Hepatocyte (in vitro differentiated cells): ENCODE measurements at places on chromosomes 6 and 20.

DNA sequence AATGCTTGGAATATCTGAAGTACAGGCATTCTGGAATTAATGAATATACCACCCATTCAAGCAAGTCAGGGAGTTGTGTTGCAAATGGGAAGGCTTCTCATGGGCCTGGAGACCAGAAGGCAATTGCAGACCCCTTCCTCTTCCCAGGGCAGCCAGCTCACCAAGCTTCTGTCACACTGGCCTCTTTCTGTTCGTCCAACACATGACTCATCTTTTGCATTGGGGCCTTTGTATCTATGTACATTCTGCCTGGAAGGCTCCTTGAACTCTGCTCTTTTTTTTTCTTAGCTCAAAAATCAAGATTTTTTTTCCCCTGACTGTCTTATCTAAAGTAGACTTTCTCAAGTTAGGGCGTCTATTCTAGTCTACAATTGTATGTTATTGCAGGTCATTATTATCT is 132.9 kb upstream of the MYLIP start:
- peak; percentile 40 for DNase-seq

GRCh38 chr6:165733489-165733791 is 70.4 kb upstream of the PDE10A start:
- no peak for DNase-seq

GRCh38 chr6:149419696-149420404 is 19.8 kb downstream of the SUMO4 start:
- no peak for DNase-seq

DNA sequence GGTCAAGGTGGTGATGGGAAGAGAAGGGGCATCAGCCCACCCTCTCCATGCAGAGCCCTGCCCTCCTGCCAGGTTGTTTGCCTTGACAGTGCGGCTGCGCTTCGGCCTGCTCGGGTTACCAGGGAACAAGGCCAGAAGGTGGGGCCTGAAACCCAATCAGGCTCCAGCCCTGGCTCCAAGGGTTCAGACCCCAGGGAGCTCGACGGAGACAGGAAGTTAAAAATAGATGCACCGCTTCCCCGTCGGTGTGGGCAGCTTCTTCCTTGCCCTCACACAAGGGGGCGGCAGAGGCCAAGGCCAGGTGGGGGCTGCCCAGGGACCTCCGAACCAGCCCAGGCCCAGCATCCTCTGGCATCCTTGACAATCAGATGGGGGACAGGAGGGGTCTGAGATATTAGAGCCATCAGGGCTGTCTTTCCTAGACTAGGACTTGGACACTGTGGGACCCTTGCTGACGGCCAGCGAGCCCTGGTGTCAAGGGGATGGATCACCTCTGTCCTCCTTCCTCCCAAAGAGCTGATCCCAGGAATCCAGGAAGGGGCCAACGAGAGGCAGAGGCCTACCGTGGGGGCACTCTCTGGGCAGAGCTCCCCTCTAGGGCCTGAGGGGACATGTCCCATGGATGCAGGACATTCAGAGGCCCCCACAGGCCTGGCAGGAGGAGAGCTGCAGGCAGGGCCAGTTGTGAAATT is 65.2 kb downstream of the RIPOR3 start:
- peak; percentile 68 for DNase-seq

GRCh38 chr6:153125032-153125431 is 6.0 kb downstream of the RGS17 start:
- no peak for DNase-seq

DNA sequence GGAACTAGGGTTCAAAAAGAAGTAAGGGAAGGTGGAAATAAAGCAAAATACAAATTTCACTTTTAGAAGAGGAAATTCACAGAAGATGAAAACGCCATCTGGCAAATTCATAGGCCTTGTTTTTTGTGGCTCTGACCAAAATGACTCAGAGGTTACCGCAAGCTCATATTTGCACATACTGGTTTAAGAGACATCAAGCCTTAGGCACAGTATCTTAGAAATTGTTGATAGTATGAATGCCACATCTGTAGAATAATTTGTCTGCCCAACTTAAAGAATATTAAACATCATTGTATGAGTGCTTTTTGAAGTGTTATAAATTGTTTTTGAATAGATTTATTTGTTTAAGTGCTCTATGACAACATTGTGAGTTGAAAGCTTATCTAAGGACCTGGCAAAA is 10.6 kb downstream of the TAAR1 start:
- no peak for DNase-seq

DNA sequence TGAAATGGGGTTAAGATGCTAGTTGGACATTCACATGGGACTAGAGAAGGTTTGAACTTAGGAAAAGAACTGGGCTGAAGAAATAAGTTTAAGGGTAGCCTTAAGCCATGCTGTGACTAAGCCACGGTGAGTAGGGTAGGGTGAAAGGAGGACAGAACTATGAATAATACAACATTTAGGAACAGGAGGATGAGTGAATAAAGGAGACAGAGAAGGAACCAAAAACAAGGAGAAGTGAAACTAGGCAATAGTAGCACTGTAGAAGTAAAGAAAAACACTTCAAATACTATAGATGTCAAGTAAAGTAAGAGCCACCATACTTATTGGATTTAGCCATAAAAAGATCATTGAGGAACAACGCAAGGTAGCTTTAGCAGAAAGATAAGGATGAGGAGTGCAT is 111.2 kb downstream of the KCNQ5 start:
- DNase-seq, result no peak

DNA sequence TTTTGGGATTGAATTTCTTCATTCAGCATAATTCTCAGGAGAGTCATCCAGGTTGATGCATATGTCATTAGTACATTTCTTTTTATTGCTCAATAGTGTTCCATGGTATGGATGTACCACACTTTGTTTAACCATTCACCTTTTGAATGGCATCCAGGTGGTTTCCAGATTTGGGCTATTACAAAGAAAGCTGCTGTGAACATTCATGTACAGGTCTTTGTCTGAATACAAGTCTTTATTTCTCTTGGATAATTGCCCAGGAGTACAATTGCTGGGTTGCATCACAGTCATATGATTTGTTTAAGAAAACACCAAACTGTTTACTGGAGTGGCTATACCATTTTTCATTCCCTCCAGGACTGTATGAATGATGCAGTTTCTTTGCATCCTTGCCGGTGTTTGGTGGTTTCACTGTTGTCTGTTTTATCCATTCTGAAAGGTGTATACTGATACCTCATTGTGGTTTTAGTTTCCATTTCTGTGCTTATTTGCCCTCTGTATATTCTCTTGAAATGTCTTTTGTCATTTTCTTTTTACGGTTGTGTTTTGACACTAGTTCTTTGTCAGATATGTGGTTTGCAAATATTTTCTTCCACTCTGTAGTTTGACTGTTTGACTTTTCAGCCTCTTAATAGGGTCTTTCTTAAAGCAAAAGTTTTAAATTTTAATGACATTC is 8.8 kb downstream of the CDKAL1 start:
- DNase-seq, result no peak

- DNase-seq, result no peak
Measured at GRCh38 chr6:36186199-36186598, 10.3 kb upstream of the BRPF3 start.

DNA sequence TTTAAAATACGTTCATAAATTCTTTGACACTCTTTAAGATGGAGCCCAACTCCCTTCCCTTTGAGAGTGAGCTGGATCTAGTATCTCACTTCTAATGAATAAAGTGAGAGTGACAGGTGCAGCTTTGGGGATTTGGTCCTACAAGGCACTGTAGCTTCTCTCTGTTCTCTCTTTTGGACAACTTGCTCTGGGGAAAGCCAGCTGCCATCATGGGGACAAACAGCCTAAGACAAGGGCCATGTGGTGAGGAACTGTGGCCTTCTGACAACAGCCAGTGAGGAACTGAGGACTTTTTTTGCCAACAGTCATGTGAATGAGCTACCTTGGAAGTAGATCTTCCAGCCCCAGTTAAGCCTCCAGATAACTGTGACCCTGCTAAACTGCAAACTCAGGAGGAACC is 272.8 kb upstream of the AGPAT4 start:
- DNase-seq, result no peak

- no peak for DNase-seq
Measured at GRCh38 chr6:163455552-163455951, 41.0 kb downstream of the QKI start.

- DNase-seq, result no peak
Measured at GRCh38 chr6:41791984-41792383, 4.5 kb downstream of the TOMM6 start.

DNA sequence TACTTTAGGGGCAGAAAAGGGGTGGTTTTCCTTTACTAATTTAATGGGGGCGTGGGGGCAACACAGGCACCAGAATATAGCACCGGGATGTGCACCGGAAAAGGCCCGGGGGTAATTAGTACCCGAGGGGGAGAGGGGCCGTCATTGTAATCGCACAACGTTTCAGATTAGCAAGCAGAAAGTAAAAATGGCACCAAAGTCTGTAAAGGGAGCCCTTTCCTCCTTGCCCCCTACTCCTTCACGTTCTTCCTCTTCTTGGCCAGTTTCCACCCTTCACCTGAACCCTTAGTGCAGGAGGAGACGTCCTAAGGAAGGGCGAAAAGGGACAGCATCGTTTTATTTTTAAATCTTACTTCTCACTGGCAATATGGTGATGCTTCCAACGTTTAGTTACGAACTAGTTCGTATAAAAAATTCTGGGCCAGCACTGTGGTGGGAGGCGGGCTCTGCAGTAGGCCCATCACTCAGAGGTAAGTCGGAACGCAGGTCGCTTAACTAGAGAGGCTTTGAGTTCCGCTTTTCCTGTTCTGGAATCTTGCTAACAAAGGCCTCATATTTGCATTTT is 742 bp upstream of the CEP85L start:
- no peak for DNase-seq

- no peak for DNase-seq
Measured at GRCh38 chr6:118288355-118289124, 259.6 kb upstream of the PLN start.

- no peak for DNase-seq
Measured at GRCh38 chr20:54344832-54345231, 130.6 kb upstream of the DOK5 start.

GRCh38 chr20:298776-299391 is 1.5 kb downstream of the ZCCHC3 start:
- no peak for DNase-seq

DNA sequence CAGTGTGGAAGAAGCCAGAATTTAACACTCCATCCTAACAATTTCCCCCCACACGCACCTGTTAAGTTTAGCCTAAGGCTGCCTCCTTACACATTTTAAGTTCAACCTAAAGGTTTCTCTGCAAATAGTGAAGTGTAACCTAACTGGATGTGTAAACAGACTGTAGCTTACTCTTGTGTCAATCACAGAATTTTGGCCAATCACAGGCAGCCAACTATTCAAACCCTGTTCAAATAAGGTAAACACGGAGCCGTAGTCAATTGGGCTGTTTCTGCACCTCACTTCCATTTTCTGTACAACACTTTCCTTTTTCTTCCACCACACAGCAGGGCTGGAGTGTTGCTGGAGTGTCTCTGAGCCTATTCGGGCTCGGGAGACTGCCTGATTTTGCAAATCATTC is 92.1 kb downstream of the ISM1 start:
- no peak for DNase-seq

- DNase-seq, result no peak
Measured at GRCh38 chr20:58515233-58516212, at the start of gene APCDD1L. Gene APCDD1L (minus strand): TSS chr20:58515399. CDS start chr20:58514707, 692 bp downstream.

DNA sequence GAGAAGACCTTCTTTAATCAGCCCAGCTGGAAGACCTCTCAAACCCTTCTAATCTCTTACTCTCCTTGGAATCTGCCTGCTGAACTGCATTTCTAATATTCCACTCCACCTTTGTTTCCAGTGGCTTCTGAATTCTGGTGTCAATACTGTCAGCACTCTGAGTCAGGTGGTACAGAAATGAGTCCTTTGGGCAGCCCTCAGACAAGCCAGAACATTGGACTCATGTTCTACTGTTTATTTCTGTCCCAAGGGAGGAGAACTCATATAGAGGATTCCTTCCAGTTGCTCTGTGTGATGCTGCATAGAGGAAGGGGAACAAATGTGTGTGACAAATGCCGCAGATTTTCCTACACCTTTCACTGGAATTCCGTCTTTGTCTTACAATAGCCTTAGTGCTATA is 114.8 kb downstream of the PHF3 start:
- no peak for DNase-seq

- DNase-seq, result peak; percentile 19
Measured at GRCh38 chr20:50690650-50691572, at the start of gene RIPOR3. Gene RIPOR3 (minus strand): TSS chr20:50691542. CDS start chr20:50691128, 414 bp downstream.

- no peak for DNase-seq
Measured at GRCh38 chr6:114288701-114289495, 53.9 kb downstream of the HS3ST5 start.

- no peak for DNase-seq
Measured at GRCh38 chr6:170459451-170459850, 93.7 kb downstream of the PSMB1 start.

- DNase-seq, result no peak
Measured at GRCh38 chr6:113882336-113883022, 25.3 kb downstream of the MARCKS start.

- DNase-seq, result peak; percentile 63
Measured at GRCh38 chr20:25389858-25390537, 637 bp downstream of the ABHD12 start.

- no peak for DNase-seq
Measured at GRCh38 chr6:137087902-137088301, 43.1 kb upstream of the IL20RA start.

GRCh38 chr6:149071997-149072396 is 245.5 kb upstream of the TAB2 start:
- no peak for DNase-seq

DNA sequence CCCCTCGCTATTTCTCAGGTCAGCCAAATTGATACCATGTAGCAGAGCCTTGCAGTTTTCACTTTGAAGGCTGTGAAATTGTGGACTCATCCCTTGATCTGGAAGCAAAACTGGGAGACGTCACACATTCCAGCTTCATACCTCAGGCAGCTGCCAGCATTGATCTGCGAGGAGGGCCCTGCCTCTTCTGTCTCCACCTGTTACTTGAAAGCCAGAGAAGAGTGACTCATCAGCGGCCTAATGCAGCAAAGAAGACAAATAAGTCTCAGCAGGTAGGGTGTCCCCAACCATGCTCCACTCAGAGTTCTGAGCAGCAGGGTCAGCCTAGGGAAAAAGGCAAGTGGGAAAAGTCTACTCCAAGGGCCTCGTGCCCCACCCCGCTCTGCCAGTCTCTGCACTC is 69.4 kb upstream of the BMP2 start:
- DNase-seq, result peak; percentile 84

GRCh38 chr6:84346372-84346771 is 118.9 kb upstream of the CEP162 start:
- DNase-seq, result no peak
